ENCODE measurements at places on chromosomes 5 and 9.

DNA sequence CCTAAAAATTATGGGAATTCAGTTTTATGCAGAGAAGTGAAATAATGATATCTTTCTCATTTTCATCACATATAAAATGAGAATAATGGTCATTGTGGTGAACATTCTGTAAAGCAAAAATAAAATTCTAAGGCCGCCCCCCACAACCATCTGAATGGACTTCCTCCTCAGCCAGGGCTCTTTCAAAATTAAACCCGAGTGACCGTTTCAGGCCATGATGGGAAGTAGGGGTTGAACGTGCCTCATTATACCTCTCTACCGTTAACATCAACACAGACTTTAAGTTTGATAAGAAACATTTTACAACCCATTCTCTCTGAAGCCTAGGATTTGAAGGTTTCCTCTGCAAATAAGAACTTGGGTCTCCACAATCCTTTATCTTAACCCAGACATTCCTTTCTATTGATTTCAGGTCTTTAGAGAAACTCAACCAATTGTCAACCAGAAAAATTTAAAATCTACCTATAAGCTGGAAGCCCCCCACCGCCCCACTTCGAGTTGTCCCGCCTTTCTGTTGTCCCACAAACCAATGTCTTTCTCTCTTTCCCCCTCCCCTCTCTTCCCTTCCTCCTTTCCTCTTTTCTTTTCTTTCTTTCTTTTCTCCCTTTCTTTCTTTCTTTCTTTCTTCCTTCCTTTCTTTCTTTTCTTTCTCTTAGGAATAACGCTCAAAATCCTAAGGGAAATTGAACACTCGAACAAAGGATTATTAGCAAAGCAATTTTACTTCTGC, 1.7 kb upstream of the TMCO6 start:
- DNase-seq: no peak

GRCh38 chr9:134598884-134599245, 42.7 kb upstream of the COL5A1 start:
- DNase-seq: no peak

GRCh38 chr9:38120961-38121360, 51.9 kb upstream of the SHB start:
- DNase-seq: no peak

DNA sequence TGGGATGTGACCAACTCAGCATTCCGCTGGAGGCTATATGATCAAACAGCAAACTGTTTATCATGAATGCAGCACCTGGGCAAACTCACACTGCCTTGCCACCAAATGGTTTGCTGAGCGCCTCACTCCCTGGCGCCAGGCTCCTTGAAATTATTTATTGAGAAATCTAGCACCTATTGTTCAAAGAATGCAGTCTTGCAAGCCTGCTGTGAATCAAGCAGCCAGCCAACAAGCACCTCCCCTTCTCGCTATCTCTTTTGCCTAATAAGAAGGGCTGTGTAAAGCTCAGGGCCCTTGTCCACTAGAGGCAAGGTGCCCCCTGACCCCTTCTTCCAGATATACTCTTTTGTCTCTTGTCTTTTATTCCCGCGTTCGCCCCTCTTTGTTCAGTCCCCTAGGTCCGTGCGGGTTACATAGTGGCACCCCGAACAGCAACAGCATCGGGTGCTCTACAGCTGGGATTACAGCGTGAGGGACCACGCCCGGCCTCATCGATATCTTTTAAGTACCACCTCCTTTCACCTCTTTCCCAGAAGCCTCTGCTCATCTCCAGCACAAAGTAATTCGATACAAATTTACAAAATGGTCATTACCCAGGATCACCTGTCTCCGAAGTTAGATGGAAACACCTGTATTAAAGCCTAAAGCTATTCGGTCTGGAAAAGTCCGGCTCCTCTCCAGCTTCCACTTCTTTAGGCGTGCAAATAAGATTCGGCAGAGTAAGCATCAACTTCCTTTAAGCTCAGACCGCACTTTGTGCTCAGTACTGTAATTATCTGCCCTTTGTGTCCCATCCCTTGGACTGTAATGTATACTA, 896 bp downstream of the RIGI start:
- peak; percentile 38 for DNase-seq

GRCh38 chr5:159663986-159664385, 252.3 kb upstream of the ADRA1B start:
- DNase-seq: no peak

GRCh38 chr9:13575558-13575957, 296.1 kb upstream of the MPDZ start:
- no peak for DNase-seq

DNA sequence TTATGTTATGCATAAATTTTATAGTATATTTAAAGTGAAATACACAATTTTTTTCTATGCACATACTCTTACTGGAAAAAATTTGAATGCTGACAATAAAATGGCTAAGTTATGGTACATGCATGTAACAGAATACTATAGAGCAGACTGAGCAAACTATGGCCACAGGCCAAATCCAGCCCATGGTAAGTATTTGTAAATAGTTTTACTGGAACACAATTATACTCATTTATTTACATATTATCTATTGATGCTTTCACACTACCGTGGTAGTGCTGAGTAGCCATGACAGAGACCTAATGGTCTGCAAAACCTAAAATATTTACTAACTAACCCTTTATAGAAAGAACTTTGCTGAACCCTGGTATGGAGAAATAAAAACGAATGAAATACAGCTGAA, 45.7 kb downstream of the TEX10 start:
- no peak for DNase-seq

DNA sequence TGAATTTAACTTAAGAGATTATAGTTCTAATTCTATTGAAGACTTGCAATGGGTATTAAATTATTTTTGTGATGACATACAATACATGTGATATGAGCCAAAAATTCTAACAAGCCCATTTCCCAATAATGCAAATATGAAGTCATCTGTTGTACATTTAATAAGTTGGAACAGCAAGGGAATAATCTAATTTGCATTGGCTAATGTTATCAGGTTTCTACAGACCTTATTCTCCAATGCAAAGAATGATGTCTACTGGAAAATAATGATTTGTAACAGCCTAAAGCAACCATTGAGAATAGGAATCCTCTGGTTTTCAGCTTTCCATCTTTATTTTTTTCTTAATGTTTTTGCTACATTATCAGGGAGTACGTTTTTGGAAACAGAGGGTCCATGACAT, 89.1 kb upstream of the MINAR2 start:
- no peak for DNase-seq

- DNase-seq: no peak
Measured at GRCh38 chr5:62374090-62374489, 29.6 kb downstream of the DIMT1 start.

- DNase-seq: no peak
Measured at GRCh38 chr5:173324115-173325001, 3.9 kb downstream of the STC2 start.

DNA sequence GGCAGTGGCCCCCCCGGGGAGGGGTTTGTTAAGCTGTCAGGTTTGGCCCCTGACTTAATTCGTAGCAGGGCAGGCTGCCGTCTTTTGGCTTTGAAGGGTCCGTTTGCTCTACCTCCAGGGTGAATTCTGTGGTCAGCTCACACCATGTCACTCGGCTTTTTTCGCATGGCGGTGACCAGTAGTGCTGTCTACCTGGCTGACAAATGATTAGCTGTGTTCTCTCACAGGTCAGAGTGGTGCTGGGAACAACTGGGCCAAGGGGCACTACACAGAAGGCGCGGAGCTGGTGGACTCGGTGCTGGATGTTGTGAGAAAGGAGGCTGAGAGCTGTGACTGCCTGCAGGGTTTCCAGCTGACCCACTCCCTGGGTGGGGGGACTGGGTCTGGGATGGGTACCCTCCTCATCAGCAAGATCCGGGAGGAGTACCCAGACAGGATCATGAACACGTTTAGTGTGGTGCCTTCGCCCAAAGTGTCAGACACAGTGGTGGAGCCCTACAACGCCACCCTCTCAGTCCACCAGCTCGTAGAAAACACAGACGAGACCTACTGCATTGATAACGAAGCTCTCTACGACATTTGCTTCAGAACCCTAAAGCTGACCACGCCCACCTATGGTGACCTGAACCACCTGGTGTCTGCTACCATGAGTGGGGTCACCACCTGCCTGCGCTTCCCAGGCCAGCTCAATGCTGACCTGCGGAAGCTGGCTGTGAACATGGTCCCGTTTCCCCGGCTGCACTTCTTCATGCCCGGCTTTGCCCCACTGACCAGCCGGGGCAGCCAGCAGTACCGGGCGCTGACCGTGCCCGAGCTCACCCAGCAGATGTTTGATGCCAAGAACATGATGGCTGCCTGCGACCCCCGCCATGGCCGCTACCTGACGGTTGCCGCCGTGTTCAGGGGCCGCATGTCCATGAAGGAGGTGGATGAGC, 1.4 kb downstream of the TUBB4B start:
- DNase-seq: no peak

GRCh38 chr9:73979894-73980264, 517.3 kb upstream of the RORB start:
- no peak for DNase-seq
